KG1 (cell line): ENCODE measurements at places on chromosomes 1 and 21.

DNA sequence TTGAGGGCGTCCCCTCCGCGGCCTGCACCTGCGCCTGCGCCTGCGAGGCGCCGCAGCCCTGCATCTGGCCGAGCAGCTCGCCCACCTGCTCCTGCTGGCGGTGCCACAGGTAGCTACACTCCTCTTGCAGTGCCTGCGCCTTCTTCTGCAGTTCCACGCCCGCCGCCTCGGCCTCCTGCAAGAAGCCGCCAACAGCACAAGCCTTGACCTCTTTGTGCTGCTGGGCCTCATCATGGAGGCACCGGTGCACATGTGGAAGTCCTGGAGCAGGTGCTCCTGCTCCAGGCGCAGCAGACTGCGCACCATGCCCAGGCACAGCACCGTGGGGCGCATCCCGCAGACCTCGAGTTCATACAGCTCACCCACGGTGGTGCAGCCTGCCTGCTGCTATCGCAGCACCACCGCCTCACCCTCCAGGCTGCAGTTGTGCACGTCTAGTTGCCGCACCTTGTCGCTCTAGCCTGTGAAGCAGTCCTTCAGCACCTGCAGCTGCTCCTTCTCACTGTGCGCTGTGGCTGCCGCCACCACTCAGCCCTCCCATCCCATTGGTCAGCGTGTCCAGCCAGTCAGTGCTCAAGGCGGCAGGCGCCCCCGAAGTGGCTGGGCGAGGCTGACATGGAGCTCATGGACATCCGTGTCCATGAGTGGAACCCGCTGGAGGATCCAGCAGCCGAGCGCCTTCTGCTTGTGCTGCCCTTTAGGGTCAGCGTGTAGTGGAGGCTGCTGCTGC lies 12.2 kb upstream of the CD2 start:
- no peak for DNase-seq

DNA sequence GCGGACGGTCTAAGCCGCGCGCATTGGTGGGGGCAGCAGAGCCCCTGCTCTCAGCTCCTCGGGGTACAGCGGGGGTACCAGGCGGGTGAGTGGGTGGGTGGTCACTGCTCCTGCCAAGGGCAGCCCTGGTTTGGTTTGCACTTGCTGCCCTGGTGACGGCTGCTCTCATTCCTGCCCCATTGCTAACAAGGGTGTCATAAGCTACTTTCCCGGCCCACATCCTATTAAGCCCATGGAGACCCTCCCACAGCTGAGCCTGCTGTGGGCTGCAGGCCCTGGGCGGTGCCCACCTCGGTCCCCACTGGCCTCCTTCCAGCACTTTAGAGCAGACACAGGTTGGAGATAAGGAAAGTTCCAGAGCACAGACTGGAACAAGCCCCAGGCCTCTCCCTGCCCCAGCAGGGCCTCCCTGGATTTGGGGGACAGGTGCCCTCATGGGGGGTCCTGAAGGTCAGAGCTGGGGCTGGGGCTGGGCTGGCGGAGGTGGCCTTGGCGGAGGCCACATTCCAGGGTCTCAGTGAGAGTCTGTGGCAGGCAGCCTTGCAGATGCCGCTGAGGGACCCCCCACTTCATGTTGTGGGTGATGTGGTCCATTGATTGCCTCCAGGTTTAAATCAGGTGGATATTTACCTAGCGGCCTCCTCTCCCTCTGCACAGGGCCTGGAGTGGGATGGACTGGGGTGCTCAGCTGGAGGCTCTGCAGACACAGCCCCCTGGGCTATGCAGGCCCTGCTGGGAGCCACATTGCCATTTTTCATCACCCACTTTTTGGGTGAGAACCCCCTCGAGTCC lies 27.0 kb downstream of the COL18A1 start:
- no peak for DNase-seq

DNA sequence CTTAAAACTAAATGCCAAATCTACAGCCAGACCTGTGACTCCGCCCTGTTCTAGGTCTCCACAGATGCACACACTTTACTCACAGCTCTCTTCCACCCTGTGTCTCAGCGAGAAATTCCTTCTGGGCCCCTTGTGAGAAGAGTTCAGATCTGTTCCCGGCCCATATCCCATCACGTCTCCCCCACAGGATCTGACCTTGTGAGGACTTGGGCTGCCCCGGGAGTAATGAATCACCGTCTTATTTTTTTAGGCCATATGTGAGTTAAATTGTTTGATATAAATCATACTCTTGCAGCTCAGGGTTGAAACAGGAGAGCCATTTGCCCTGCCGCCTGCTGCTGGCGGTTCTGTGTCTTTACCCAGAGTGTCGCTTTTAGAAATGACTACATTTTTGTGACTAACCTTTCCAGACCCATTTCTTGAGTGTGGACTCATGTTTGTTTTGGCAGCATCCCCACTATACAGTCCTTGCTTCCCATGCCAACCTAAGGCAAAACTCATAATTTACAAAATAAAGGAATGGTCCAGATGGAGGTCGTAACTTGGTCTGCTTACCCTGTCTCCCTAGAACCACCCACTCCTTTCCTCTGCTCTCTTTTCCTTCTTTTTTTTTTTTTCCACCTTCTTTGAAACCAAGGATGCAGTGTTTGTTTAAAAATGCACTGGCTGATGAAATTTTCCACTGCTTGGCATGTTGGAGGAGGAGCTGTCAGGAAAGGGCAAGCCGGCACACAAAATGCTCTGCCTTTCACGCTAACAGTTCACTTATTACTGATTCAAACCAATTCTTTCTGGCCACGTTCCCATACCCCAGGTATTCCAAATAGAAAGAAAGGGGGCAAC lies 98.0 kb upstream of the C1orf105 start:
- no peak for DNase-seq

- no peak for DNase-seq
Observed at GRCh38 chr1:101532377-101532776, 295.6 kb downstream of the S1PR1 start.

GRCh38 chr21:42763581-42764442 lies 110.4 kb downstream of the PDE9A start:
- no peak for DNase-seq

- no peak for DNase-seq
Observed at GRCh38 chr1:157390651-157391050, 161.7 kb downstream of the FCRL5 start.

DNA sequence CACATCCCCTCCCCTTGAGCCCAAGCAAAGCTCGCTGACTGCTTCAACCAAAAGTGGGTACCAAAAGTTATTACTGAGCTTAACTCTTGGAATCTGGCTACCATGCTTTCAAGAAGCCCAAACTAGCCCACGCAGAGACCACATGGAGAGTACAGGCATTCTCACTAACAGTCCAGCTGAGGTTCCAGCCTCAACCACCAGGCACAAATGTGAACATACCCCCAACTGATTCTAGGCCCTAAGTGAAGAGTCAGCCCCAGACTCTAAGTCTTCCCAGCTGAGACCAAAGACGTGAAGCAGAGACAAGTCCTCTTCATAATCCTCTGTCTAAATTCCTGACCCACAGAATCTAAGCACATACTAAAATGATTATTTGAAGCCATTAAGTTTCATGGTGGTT lies 36.8 kb downstream of the EVI5 start:
- no peak for DNase-seq

DNA sequence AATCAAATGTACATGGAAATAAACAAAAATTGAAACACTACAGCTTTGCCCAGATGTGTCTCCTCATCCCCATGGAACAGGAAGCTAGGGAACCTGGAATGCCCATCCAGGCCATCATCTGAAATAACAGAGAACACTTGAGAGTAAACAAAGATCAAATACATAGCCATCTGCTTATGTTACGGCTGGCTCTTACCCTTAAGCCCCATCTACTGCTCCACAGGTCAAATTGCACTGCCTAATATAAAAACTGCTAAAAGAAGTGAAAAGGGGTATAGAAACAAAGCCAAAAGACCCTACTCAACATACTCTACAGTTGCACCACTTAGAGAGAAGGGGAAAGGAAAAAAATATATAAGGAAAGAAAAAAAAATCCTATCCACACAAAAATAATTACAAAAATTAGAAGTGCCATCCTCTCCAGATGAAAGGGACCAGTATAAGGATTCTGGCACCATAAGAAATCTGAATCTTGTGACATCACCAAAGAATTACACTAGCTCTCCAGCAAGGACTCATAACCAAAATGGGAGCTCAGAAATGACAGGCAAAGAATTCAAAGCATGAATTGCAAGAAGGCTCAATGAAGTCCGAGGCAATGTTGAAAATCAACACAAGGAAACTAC lies 26.9 kb downstream of the OR6Y1 start:
- no peak for DNase-seq

GRCh38 chr1:40663324-40664166 lies 1.9 kb downstream of the RIMS3 start:
- DNase-seq = no peak

DNA sequence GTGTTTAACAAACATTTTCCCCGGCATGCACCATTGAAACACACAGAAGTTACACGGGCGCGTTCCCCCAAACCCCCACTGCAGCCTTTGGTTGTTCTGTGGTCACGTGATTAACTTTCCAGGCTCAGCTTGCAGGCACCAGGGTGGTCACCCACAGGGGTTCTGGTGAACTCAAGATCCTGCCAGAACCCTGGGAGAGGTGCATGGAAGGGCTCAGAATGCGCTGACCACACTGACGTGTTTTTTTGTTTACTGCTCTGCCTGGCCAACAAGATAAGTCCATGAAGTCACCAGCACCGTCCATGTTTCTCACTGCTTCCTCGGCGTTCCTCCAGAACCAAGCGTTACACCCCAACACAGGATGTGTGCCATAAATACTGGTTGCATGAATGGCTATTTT lies 229.5 kb upstream of the VAMP3 start:
- no peak for DNase-seq

DNA sequence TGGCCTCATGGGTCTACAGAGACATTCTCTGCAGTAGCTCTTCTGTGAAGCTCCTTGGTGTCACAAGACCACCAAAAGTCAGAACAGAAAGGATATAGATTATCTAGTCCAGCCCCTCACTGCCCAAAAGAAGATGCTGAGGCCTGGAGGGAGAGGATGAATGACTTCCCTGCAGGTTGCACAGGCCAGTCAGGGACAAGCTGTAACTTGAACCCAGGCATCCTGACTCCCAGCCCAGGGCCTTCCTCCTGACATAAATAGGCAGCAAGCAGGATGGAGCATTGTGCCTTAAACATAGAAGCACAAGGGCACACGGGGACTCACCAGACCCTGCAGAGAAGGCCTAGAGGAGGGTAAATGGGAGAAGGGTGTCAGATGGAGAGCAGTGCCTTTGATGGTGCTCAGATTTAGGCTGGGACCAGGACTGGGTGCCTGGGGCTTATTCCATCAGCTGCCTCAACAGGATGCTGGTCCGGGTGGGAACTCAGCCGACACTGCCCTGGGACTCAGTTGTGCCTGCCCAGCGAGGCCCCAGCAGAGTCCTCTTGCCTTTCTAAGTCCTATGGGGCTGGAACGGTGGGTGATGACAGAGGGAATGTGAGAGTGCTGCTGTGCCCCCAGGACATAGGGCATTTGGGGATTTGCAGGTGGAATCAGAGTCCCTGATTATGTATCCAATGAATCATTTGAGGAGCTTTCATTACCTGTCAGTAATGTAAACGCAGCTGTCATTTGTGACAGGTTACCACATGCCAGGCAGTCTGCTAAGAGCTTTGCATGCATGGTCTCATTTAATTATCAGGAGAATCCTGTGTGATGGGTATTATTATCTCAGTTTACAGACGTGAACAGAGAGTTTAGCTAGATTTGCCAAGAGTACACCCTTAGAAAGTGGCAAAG lies 13.2 kb downstream of the S100A7A start:
- no peak for DNase-seq

DNA sequence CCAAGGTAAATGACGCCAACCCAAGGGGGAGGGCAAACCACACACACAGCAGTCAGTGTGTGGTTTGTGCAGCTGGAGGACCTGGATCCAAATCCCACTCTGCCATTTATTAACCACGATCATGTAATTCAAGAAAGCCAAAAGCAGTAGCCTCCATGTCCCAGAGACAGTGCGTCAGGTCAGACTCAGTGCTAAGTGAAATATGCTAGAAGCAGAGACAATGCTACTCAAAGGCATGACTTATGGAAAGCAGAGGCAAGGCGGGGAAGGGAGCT lies 13.6 kb downstream of the TTC39A start:
- DNase-seq = no peak

- no peak for DNase-seq
Observed at GRCh38 chr1:56477164-56478111, 101.9 kb downstream of the PLPP3 start.

DNA sequence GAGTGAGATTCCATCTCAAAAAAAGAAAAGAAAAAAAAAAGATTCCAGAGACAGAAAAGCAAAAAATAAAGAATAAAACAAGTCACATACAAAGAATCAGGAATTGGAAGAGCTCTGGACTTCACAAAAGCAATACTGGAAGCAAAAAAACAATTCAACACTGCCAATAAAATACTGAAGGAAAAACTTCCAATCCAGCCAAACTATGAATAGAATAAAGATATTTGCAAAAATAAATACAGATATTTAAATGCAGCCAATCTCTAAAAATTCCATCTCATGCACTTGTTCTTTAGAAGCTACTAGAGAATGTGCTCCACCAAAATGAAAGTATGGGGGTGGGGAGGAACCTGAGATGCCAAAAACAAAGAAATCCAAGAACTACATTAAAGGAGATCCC lies 29.4 kb upstream of the RBM34 start:
- DNase-seq = no peak

DNA sequence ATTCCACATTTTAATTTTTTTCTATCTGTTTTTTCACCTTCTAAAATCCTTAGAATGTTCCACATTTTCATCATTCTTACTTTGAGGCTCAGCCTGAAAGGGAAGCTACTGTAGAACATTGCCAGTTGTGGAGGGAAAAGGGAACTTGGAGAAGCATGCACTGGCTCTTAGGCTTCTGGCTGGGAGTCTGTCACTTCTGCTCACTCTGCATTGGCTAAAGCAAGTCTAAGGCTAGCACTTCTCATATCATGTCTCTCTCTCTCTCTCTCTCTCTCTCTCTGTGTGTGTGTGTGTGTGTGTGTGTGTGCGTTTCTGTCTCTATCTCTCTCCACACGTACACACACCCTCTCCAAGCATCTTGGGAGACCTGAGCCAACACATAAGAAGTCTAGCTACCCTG lies 49.6 kb upstream of the ADAR start:
- DNase-seq = no peak

GRCh38 chr1:165147799-165148198 lies 208.7 kb downstream of the LMX1A start:
- DNase-seq = no peak
